Left kidney (tissue), 8 donors: ENCODE measurements at places on chromosomes 13 and 19.

DNA sequence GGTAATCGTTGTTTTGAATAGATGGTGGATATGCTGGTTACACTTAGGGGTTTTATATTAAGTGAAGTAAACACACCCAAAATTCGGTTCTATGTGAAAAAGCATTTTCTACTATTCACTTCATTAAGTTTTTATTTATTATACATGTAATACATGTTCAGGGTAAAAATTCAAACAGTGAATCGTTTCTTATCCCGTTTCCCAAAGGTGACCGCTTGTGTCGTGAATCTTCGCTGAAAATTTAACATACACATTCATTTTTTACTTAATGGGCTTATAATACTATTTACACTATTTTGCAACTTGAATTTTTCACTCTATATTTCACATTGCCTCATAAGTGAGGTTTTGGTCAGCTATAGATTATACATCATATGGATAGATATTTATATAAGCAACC lies 24.5 kb downstream of the IPO5 start:
- DNase-seq: no peak

DNA sequence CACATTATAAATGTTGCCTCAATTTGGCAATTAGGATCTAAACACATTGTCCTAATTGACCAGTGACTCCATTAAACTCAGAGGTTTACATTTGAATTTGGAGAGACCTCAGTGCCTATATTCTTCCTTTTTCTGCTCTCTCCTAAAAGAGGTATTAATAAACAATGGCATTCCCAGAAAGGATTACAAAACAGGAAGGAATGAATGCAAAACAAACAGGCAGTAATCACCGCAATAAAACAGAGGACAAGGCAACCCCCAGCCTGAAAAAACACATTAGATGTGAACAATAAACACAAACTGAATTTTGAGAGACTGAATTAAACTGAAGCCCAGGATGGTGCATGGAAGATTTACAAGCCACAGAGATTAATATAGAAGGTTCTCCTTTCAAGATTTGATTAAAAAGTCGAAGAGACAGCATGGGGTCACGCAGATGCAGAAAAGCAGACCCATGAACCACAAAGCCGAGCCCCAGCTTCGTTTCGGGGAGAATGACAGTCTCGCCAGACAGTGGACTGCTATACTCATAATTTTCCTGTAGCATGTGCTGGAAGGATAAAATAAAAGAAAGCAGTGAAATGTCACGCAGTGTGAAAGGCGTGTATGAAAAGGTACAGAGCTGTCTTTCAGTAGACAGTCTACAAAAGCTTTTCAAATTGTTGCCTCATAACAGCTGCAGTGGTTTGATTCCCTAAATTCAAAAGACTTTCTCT lies 503.0 kb downstream of the LIG4 start:
- DNase-seq: no peak

DNA sequence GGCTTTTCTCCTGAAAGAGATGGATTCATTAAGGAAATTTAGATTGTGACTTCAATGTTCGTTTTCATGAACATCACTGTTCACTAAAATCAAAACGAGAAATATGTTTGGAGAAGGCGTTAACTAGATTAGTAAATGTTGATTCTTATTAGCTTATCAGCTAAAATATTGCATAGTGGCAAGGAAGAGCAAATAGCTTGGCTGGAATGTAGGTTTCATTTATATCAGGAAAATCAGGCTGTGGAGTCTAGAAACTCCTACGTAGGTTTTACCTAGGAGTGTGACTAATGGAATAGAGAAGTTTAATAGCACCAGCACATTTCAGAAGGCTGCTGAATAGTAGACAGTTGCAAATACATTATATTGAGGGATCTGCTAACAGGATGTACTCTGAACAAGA lies 344.9 kb downstream of the LIG4 start:
- DNase-seq: no peak

GRCh38 chr19:55304279-55304978 lies 20.6 kb downstream of the BRSK1 start:
- DNase-seq: no peak

- DNase-seq: no peak
Observed at GRCh38 chr13:44088991-44089413, 209.3 kb downstream of the LACC1 start.

DNA sequence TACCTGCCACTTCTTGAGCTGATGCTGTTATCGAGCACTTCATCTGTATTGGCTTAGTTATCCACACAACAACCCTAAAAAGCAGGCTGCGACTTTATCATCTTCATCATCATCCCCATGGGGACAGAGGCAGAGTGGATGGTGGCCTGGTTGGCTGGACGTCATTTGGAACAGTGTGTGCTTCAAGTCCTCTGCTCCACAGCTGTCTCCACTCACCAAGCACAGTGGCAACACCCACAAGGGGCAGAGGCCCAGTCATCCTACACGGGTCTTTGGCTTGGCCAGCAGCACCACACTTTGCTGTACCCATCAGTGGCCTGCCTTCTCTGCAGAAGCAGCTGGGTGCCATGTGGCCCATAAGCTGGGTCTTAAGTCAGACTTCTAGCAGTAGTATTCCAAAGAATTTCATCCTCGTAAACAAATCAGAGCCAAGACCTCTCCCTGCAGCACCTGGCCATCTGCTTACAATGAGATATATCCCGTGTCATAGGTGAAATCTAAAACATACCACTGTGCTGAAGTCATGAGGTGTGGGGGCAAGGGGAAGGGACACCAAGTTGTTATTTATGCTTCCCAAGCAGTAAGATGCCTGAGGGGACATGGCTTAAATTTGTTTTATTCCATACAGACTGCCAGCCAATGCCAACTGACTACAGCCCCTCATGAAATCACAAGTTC lies 47.9 kb upstream of the EPHX3 start:
- no peak for DNase-seq

GRCh38 chr13:91778123-91778522 lies 379.7 kb downstream of the GPC5 start:
- no peak for DNase-seq

GRCh38 chr13:44019651-44020050 lies 139.9 kb downstream of the LACC1 start:
- no peak for DNase-seq

DNA sequence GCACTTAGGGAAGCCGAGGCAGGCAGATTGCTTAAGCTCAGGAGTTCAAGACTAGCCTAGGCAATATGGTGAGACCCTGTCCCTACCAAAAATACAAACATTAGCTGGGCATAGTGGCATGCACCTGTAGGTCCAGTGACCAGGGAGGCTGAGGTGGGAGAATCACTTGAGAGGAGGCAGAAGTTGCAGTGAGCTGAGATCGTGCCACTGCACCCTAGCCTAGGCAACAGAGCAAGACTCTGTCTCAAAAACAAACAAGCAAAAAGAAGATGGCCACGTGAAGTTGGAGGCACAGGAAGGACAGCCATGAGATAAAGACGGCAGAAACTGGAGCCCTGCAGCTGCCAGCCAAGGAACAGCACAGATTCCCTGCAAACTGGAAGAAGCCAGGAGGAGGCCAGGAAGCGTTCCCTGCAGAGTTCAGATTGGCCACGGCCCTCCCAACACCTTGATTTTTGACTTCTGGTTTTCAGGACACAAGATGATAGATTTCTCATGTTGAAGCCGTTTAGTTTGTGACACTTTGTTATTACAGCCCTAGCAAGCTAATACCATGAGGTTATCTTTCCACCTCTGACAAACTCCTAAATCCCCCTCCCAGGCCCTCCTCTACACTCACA lies 786.7 kb downstream of the UQCRFS1 start:
- no peak for DNase-seq

GRCh38 chr19:10864538-10864899 lies 6.8 kb upstream of the CARM1 start:
- DNase-seq: peak; percentile 67

GRCh38 chr19:19460761-19461265 lies 54.5 kb downstream of the TSSK6 start:
- no peak for DNase-seq

DNA sequence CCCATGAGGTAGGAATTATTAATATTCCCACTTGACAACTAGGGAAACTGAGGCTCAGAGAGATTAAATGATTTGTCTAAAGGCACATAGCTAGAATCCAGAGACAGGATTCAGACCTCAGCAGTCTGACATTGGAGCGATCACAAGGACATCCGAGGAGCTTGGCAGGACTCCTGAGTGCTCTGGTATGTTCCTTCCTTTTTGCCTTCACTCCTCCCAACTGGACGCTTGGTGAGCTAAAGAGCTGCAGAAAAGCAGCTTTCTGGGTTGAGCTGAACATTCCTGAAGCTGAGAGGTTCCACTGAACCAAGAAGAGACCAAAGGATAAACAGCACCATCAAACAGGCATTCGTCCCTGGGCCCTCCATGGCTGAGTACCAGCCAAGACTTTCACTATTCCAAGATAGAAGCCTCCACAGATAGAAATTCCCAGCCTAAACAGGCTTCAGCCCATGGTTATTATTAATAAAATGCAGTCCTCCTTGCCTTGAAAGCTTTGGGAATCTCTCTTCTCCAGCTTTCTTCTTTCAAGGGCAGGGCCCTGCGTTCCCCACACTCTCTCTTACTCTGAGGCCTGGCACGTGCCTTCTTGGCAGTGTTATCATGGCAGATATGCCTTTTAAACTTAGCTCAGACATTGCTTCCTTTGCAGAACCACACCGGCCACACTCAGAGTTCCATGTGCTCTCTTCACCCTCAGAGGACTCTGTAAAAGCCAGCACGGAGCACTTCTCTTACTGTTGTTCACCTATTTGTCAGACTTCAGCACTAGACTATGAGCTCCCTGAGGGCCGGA lies 97.1 kb downstream of the CYSLTR2 start:
- no peak for DNase-seq

DNA sequence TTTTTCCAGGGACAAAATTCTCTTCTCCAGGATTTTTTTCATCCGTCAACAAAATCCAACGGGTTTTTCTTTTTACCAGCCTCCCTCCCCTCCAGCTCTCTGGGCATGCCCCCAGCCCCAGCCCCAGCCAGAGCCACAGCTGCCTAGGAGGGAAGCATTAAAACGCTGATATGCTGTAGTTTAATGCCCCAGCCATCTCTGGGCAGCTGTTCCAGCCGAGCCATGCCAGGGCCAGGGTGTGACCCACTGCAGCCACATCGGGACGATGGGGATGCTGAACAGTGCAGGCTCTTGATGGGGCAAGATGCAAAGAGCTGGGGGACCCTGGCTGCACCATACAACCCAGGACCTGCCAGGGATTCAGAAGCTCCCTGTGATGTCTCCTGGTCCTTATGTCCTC lies 32.1 kb downstream of the TSHZ3 start:
- DNase-seq: no peak

- no peak for DNase-seq
Observed at GRCh38 chr13:105643966-105644365, 891.5 kb downstream of the EFNB2 start.

DNA sequence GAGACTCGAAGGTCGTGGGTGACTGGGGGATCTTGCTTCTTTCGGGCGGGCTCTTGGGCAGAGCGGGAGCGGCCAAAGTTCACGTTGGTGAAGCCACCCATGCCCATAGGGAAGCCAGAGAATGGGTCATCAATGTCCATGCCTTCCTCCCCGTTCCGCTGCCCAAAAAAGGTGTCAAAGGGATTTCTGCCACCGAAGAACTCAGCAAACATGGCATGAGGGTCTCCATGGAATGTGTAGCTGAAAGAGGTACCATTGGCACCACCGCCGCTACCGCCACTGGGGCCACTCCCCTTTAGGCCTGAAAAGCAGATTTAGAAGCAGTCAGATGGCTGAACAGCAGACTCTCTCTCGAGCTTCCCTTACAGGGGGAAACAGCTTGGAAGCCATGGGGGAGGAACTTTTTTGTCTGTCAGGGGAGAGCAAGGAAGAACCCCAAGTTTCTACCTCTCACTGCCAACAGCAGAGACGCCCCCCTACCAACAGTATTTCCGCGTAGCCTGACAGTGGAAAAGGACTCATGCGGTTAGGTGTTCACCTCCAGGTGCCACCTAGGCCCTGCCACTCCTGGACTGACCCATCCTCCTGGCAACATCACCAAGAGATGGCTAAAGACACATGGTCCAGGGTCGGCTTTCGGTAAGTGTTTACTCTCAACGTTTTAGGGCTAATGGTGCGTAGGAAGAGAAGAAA lies 1.3 kb downstream of the DNAJB1 start:
- DNase-seq: no peak

DNA sequence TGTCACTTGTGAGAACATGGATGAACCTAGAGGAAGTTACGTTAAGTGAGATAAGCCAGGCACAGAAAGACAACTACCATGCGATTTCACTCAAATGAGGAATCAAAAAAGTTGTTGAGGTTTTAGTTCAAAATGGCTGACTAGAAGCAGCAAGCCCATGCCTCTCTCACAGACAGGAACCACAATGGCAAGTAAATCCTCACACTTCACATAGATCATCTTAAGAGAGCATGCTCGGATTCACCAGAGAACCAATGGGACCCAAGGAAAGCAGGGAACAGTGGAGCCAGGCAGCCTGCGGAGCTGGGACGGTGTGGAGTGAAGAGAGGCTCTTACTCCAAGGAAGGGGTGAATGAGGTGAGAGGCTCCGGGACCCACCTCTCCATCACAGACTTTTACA lies 581.0 kb downstream of the UQCRFS1 start:
- no peak for DNase-seq

GRCh38 chr13:83883061-83883523 lies 818 bp upstream of the SLITRK1 start:
- DNase-seq: no peak

DNA sequence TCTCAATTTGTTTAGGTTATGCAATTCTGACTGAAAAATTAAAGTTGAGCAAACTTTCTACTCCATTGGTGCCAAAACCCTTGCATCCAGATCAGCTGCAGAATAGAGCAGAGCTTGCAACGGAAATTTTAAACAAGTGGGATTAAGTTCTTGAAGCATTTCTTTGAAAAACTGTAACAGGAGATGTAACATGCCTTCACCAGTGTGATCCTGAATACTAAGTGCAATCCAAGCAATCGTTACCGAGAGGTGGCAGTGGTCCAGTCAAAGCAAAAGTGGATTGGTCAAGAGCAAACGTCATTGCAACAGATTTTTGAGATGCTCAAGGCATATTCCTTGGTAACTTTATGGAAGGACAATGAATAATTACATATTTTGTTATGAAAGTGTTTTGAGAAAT lies 841.1 kb upstream of the SLITRK5 start:
- DNase-seq: no peak

- DNase-seq: no peak
Observed at GRCh38 chr13:96089749-96090239, at the start of gene HS6ST3. HS6ST3 (plus strand) TSS chr13:96090107.

GRCh38 chr19:32471811-32472210 lies 66.2 kb downstream of the DPY19L3 start:
- DNase-seq: no peak

DNA sequence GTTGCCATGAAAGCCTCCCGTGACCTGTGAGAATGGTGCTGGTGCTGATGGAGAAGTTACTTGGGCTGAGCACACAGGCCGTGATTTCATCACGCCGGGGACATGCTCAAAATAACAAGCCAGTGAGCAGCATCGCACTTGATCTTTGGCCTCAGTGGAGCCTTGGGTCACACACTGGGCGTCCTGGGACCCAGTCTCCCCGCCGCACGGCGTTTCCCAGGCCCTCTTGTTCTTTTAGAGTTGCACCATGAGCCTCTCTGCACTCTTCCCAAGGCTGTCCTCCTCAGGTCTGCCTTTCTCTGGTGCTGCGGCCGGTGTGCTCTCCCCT lies 9.5 kb upstream of the NDUFS7 start:
- DNase-seq: no peak
